ENCODE measurements at places on chromosomes 13 and 19.

DNA sequence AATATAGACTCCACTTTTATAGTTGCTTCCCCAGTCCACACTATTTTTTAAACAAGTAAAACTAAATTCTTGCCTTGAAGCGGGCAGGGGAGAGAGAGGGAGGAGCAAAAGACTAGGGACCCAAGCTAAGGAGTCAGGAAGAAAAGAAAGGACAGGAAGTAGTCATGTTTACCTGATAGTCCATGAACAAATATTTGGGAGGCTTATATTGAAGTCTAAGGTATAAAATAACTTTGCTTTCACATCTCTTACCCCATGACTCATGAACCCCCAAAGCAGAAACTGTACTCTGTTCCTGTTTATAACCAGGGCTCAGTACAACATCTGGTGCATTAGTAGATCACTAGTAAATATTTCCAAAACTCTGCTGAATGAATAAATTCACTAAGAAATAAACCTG is 67.3 kb downstream of the ZAR1L start:
- DNase-seq = no peak

GRCh38 chr13:98039261-98039660 is 85.8 kb downstream of the IPO5 start:
- no peak for DNase-seq

- no peak for DNase-seq
Observed at GRCh38 chr13:98826146-98826545, 73.7 kb upstream of the SLC15A1 start.

DNA sequence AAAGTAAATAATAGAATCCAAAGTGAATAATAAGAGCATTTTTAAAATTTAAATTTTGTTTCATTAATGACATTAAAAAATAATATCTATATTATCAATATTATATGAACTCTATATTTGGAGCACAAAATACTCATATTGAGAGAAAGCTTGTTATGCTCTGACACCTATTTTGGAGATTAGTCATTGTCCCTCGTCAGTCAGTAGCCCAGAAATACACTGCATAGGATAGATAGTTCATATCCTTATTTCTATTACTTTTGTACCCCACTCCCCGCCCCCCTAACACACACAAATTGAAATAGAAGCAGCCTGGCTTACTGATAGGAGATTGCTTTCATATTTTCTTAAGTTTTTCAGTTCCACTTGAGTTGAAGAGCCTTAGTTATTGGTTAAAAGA is 652.8 kb downstream of the PCDH9 start:
- DNase-seq = no peak

GRCh38 chr13:42218576-42218975 is 53.4 kb upstream of the AKAP11 start:
- no peak for DNase-seq

DNA sequence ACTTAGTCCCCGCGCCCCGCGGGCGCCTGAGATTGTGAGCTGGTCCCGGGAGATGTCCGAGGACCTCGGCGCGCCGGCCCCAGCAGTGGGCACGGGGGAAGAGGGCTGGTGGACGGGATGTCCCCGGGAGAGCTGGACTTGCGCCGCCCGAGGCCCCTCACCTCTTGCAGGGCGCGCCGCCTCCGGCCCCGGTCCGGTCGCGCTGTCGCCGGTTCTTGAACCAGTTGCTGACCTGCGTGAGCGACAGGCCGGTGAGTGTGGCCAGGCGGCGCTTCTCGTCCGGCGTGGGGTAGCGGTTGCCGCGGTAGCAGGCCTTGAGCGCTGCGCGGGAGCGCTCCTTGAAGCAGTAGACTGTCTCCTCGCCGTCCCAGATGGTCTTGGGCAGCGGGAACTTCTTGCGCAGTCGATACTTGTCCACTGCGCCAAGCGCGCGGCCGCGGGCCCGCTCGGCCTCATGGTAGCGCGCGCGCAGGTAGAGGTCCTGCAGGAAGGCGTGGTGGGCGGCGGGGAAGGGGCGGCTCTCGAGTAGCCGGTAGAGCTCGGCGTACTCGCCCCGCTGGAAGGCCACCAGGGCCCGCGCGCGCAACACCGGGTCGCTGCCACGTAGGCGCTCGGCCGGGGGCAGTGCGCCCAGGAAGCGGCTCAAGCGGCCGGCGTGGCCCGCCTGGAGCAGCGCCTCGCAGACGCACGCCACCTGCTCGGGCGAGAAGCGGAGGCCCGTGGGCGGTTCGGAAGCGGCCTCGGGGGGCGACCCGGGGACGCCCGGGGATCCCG is 984 bp downstream of the SIX5 start:
- DNase-seq = no peak

- peak; percentile 40 for DNase-seq
Observed at GRCh38 chr13:68697551-68697950, 1410.1 kb upstream of the ATXN8OS start.

DNA sequence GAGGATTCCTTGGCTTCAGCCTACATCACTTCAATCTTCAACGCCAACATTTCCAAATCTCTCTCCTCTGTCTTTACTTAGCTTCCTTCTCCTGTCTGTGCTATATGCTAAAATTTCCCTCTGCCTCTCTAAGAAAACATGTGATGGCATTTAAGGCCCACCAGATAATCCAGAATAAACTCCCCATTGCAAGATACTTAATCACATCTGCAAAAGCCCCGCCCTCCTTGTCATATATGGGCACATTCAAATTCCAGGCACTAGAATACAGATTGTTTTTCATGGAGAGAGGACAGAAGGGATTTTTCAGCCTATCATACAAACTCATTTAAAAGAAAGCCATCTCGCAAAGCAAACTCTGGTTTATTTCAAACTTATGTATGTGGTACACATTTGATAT is 16.2 kb downstream of the ARGLU1 start:
- DNase-seq = no peak

GRCh38 chr13:90118467-90119071 is 1228.9 kb upstream of the MIR17HG start:
- no peak for DNase-seq

GRCh38 chr19:10712045-10712444 is 5.8 kb upstream of the DNM2 start:
- no peak for DNase-seq

DNA sequence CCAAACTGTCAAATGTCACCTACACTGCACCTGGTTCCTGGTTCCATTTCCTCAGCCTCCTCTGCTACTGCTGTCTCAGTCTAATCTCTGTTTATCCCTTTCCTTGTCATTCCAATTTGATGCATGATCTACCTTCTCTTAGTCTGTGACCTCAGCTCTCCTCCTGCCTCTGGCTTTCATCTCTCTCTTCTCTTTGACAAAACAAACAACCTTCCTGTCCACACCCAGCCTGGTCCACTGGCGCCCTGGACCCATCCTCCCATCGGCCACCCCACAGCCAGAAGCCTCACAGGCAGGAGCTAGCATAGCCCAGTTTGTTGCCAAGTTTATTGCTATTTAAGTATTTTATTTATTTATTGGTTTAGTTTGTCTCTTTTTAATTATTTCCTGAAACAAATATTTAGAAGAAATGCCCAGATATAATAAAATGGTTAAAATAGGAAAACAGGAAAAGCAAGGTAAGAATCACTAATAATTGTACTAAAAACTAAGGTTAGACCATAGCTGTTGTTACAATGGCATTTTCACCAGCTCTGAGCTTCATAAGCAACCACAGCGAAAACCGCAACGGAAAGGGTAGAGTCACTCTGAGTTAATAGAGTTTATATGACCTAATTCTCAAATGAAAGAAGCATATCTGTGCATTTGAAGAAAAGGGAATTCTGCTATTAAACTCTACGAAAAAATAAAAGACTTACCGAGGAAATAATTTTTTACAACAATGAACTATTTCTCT is 68.6 kb downstream of the EFNB2 start:
- no peak for DNase-seq

- no peak for DNase-seq
Observed at GRCh38 chr13:50574731-50575130, 268.8 kb downstream of the DLEU7 start.

- DNase-seq = no peak
Observed at GRCh38 chr19:2282862-2283237, 875 bp upstream of the PEAK3 start.

DNA sequence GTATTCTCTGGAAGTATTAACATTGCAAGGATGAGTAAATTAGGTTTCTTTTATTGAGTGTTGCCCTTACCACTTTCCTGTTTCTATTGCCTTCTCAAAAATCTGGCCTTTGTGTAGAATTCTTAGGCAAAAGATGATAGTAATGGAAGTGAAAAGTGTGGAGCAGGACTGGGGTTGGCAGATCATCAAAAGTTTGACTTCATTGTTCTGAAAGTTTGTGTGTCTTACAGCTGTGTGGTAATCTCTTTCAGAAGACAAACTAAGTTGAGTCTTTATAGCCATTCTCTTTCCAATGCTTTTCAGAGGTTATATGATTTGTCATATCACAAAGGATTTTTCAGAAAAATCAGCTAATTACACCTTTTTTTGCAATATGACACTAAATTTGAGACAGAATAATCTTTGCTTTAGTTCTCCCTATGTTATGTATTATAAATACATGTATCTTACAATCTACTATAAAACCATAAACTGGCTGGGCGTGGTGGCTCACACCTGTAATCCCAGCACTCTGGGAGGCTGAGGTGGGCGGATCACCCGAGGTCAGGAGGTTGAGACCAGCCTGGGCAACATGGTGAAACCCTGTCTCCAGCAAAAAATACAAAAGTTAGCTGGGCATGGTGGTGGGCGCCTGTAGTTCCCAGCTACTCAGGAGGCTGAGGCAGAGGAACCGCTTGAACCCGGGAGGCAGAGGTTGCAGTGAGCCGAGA is 8.7 kb upstream of the KCNRG start:
- DNase-seq = no peak

DNA sequence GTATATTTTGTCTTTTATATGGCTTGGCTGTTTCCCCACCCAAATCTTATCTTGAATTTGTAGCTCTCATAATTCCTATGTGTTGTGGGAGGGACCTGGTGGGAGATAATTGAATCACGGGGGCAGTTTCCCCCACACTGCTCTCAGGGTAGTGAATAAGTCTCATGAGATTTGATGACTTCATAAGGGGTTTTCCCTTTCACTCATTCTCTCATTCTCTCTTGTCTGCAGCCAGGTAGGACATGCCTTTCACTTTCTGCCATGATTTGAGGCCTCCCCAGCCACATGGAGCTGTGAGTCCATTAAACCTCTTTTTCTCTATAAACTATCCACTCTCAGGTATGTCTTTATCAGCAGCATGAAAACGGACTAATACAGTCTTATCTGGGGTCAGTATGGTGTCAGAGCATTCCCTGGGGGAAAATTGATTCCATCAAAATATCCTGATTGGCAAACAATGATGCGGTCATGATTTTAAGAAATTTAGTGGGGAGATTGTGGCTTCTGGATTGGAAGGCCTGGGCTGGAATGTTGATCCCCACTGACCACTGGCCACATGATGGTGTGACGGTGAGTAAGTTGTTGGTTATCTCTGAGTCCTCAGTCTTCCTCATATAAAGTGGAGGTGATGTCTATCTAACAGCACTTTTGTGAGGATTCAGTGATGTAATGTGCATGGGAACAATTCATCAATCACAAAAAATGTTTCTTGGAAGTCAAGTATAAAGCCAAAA is 27.5 kb upstream of the ANKRD10 start:
- DNase-seq = no peak

DNA sequence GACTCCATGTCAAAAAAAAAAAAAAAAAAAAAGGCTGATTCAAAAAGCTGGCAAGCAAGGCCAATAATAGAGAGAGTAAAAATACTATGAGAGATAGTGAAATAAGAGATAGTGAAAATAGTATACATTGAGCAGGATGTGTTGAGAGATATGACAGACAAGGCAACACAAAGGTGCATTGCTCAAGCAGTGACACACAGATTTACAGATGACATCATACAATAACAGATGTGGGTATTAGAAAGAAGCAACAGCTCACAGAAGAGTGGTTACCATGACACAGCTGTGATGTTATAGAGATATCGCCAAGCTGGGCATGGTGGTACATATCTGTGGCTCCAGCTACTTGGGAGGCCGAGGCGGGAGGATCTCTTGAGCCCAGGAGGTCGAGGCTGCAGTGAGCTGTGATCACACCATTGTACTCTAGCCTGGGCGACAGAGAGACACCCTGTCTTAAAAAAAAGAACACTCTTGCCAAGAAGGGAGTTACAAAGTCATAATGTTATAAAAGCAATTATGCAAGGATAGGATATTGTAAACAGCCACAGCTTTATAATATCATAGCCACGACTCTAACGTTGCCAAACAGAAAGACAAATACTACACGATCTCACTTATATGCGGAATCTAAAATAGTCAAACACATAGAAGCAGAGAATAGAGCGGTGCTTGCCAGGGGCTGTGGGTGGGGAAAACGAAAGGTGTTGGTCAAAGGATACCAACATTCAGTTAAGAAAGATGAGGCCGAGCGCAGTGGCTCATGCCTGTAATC is 10.3 kb downstream of the TNFSF9 start:
- no peak for DNase-seq

- no peak for DNase-seq
Observed at GRCh38 chr13:44409595-44409994, 36.0 kb downstream of the SERP2 start.

- DNase-seq = no peak
Observed at GRCh38 chr13:88339271-88339741, 668.1 kb downstream of the SLITRK5 start.

DNA sequence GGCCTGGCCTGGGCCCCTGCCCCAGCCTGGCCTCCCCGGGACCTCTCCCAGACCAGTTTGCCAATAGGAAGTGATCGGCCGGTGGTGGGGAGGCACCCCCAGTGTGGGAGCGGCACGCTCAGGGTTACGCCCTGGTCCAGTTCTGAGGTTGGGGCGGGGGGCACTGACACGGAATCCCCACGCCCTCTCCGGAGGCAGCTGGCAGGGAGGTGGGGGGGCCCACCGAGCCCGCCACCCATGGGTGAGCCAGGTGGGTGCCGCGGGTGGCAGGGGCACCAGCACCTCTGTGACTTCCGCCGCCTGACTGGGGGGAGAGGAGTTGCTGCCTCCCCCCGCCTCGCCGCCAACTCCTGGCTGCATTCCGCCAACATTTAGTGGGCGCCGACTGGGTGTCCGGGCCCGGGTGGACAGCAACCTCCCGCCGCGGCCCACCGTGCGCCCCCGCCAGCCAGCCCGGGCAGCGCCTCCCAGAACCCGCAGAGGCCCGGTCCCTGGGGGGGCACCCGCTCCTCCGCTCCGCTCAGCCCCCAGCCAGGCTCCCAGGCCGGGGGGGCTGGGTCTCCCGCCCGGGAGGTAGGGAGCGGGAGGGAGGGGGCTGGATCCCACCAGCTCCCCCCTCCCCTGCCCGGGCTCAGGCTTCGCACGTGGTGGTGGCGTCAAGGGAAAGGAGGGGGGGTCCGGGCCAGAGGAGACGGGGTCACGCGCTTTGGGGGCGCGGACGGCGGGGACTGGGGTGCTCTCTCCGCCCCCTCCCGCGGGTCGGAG is 2.0 kb downstream of the ZBTB7A start:
- no peak for DNase-seq

GRCh38 chr19:12629215-12629614 is 18.5 kb downstream of the ZNF791 start:
- DNase-seq = no peak

- no peak for DNase-seq
Observed at GRCh38 chr19:41941410-41942202, 13.4 kb upstream of the ERFL start.

GRCh38 chr19:13269348-13269747 is 119.1 kb downstream of the IER2 start:
- DNase-seq = no peak
